Epithelial cell of proximal tubule (primary cell): ENCODE measurements at places on chromosomes 4 and X. TPM values are rescaled to one million over a fixed set of nuclear protein-coding genes. Genes with fewer than 3 reads are reported as not detected.

F11 gene
- not detected in 2 replicates for total RNA-seq

DGKK gene
- total RNA-seq, result under 0.01 TPM in 1 of 2 replicates, not detected in the other

NXF2B gene
- not detected in 2 replicates for total RNA-seq

ADGRG4 gene
- total RNA-seq, result not detected in 2 replicates

CT47C1 gene
- not detected in 2 replicates for total RNA-seq

DKK2 gene
- 0.40 and 0.94 TPM in 2 replicates for total RNA-seq

NOX1 gene
- not detected in 2 replicates for total RNA-seq

PFKFB1 gene
- total RNA-seq, result 0.58 TPM in 1 of 2 replicates, not detected in the other

RIPPLY1 gene
- not detected in 2 replicates for total RNA-seq

AGTR2 gene
- not detected in 2 replicates for total RNA-seq

CFAP47 gene
- total RNA-seq, result 0.51 TPM in 1 of 2 replicates, not detected in the other

PPARGC1A gene
- 0.72 and 1.4 TPM in 2 replicates for total RNA-seq

HERC5 gene
- total RNA-seq, result 1.2 and 2.0 TPM in 2 replicates

SPP1 gene
- total RNA-seq, result 112 and 694 TPM in 2 replicates

MYOZ2 gene
- 0.40 TPM in 1 of 2 replicates, not detected in the other for total RNA-seq
